M059J (cell line): ENCODE measurements at places on chromosomes 16 and 17.

DNA sequence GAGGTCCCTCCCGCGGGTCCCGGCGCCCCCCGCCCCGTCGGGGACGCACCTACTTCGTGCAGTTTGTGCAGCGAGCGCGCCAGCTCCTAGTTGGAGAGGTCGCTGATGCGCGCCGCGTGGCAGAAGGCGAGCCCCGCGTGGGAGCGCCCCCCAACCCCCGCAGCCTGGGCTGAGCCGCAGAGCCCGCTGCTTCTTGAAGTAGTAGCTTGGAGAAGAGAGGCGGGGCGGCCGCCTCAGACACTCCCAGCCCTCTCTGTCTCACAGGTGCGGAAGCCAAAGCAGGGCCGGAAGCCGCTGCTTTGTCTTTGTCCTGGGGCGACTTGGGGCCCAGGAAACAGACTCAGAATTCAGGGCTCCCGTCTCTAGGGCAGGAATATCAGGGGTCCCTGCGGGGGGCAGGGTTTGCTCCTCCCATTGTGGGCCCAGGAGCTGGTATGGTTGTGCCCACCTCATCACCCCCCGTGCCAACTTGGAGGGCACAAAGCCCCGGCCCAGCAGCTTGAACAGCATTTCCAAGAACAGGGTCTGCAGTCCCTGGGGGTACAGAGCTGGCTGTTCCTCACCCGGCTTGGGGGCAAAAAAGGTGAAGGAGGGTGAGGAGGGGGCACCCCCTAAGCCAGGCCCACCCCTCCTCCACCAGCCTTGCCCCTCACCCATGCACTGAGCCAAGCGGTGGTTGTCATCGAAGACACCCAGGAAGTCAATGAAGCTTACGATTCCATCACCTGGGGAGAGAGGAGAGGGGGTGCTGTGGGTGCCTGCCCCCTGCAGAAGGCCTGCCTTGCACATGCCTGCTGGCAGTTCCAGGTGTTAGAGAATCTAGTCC, 13.5 kb downstream of the SPATA32 start:
- peak; percentile 50 for DNase-seq

- DNase-seq, result peak; percentile 12
Observed at GRCh38 chr17:57612202-57613071, 132.7 kb downstream of the CCDC182 start.

DNA sequence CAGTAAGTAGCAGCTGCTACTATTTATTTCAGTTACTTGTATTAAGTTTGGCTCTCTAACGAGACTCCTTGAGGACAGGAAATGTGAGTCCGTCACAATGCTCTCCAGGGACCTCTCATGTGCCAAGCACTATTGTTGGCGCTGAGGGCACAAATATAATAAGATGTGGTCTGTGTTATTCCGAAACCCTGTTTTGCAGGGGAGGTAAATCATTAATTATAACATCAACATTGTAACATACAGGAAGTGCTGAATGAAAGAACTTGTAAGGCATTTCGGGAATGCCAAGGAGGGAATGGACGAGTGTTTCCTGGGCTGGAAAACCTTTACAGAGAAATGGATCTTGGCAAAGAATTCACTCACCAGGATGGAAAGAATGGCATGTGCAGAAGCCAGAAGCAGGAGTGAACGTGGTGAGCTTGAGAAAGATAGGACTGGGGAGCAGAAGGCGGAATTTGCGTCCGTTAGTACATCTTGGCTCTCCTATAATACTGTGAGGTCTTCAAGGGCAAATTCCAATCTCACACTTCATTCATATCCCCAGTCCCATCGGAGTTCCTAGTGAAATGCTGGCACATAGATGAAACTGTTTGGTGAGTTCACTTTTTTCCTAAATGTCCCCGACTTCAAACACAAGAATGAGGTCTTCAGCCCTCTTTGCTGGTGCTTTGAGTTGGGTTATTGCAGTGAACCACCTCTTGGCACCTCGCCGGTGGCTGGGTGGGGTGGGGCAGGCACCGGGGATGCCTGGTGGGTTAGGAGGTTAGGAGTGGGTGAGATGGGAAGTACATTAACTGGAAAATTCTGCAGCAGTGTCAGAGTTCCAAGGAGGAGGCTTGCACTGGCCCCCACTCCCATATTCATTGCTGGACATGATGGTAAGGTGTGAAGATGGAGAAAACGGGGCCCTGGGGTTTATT, 11.5 kb downstream of the TAC4 start:
- DNase-seq, result peak; percentile 71

DNA sequence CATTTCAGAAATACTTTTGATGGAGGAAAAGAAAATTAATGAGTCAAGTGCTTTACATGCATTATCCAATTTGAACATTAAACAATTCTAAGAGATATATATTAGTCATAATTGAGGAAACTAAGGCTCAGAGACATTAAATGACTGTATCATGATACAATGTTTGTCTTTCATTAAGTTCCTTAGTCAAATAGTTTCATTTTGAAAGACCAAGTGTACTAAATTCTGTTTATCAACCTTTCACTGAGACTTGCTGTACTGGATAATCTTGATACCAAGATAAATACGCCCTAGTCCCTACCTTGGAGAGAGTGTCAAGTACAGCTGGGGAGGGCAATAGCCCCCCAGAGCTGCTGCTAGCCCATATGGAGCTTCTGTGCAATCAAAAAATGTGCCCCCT, 24.2 kb downstream of the TOM1L2 start:
- peak; percentile 12 for DNase-seq

GRCh38 chr16:75361936-75362335, 71.4 kb downstream of the CFDP1 start:
- no peak for DNase-seq

DNA sequence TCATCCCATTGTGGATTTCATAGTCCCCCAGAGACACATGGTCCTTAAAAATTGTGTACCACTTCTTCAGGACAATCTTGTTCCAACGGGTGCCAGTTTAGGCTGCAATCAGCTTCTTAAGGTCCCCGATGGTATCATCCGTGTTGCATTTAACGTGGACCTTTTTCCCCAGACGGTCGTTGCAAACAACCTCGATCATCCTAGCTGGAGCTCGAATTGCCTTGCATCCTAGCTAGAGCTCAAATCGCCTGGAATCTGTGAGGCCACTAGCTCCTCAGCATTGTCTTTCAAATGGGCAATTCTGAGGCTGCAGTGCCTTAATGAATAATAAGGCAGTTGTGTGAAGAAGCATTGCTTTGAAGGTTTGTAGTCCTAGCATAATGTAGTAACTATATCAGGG, 37.7 kb upstream of the RHBDL3 start:
- DNase-seq, result no peak

GRCh38 chr16:12750554-12750918, 53.2 kb downstream of the CPPED1 start:
- DNase-seq, result no peak

- no peak for DNase-seq
Observed at GRCh38 chr17:57609125-57609877, 135.8 kb downstream of the CCDC182 start.

DNA sequence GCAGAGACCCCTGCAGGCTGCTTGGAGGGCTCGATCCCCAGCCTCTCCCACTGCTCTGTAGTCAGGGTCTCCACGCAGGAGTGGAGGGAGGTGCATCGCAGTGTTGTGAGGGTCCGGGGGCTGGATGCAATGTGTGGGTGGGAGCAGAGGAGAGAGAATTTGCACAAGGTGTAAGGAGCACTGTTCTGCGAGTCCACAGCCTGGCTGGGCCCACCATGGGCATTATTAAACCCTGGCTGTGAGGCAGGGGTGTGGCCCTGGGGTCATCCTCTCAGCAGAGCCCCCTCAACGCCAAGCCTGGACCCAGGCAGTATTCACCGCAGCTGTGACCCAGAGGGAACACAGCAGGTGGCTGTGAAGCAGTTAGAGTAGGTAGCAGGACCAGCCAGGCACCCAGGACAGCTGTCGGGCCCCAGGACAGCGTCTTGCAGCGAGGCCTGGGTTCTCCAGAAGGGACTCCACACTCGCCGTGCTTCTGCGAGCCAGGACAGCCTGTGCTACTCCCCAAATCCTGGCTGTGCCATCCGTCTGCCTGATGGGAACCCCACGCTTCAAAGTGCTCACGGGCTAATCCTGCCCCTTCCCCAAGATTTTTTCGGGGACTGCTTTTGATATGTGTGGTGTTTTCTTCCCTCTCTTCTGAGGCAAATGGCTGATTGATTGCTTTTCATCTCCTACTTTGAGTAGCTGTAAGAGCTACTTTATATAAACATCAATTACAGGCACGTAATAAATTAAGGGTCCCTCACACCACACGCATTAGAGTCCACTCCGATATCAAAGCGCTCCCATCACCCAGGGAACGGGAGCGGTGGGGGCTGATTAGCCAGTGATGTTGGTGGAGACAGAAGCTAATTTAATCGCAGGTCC, 100.9 kb upstream of the GSE1 start:
- DNase-seq, result no peak

DNA sequence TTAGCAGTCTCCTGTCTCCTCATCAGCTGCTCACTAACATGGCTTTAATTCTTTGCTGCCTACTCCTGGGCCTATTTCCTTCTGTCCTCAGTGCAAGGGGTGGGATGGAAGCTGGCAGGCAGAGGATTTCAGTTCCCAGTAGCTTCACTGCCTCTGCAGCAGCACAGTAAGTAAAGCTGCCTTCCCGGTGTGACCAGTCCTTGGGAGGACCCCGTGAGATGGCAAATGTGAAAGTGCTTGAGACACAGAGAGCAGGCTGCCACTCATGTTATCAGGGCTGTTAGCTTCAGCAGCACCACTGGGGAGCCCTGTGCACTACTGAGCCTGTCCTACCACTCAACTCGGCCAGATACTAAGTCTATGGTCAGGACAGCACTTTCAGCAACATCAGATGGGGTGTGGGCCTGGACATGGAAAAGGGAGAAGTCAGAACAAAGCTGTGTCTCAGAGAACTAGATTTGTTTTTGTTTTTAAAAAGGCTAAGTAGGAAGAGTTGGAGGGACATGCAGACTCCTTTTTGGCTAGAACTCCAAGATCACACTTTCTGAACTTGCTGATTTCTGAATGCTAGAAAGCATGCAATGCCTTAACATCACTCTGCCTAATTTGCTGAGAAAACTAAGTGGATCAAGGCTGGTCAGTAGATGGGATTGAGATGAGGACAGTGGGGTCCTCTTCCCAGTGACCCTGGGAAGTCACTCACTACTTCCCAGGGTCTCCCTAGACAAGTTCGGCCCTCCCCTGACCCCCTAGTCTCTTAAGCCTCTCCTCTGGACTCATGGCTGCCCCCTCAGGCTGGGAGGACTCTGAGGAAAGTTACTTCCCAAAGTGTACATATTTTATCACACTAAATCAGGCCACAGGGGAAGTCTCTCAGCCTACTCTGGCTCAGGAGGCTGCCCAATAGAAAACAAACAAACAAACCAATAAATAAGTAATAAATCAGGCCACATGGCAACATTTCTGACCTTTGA, 1.1 kb downstream of the ACSF2 start:
- peak; percentile 41 for DNase-seq

DNA sequence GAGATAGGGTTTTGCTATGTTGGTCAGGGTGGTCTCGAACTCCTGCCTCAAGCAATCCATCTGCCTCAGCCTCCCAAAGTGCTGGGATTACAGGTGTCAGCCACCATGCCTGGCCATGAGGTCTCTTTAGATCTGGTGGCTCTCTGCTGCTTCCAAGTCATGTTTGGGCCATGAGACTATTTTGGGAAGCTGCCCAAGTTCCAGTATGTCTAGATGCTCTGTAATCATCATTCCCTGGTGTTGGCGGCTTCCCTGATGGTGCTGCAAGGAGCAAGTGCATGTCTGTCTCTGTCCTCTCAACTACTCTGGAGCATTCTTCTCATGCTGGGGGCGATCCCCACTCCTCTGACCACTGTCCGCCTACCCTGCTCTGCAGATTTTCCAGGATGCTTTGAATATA, 6.4 kb upstream of the ODF4 start:
- DNase-seq, result no peak

DNA sequence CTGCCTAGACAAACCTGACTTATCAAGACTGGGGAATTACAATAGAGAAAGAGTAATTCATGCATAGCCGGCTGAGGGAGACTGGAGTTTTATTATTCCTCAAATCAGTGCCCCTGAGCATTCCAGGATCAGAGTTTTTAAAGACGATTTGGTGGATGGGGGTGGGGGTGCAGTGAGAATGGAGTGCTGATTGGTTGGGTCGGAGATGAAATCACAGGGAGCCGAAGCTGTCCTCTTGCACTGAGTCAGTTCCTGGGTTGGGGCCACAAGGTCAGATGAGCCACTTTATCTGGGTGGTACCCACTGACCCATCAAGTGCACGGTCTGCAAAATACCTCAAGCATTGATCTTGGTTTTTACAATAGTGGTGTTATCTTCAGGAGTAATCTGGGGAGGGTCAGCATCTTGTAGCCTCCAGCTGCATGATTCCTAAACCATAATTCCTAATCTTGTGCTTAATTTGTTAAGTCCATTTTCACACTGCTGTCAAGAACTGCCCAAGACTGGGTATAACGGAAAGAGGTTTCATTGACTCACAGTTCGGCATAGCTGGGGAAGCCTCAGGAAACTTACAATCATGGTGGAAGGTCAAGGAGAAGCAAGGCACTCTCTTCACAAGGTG, 69.6 kb downstream of the MARF1 start:
- DNase-seq, result no peak

DNA sequence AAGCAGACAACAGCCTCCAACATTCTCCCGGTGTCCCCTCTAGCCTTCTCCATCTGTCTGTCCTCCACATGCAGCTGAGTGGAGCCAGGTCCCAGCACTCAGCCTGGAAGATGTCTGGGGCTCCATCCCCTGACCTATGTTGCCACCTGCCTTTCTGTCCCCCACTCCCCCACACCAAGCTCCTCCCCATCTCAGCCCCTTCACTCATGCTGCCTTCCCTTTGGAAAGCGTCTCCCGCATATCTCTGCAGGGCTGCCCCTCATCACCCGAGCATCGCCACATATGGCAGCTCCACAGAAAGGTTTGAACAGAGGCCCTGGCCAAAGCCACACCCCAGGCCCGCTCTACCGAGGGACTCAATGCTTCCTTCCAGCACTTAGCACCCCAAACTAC, 24.2 kb downstream of the NSMCE1 start:
- DNase-seq, result no peak

- no peak for DNase-seq
Observed at GRCh38 chr17:43574896-43575525, 28.9 kb upstream of the ETV4 start.

DNA sequence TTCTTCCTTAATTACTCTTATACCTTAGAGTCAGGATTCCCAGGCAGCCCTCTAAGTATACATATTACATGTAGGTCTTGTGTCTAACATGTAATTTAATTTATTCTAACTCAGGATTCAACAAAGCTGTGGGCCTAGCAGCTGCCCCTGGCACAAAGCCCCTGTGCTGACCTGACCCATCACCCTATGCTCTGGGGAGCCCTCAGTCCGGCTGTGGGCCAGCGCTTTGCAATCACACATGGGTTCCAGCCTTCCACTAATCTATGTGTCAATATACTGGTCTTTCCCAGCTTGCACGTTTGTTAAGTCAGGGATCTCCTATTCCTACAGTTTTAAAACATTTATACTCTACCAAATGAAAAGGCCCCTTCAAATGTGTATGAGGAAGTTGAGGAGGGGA, 62.7 kb upstream of the SREBF1 start:
- DNase-seq, result no peak
